ENCODE measurements at places on chromosomes 4 and X.

DNA sequence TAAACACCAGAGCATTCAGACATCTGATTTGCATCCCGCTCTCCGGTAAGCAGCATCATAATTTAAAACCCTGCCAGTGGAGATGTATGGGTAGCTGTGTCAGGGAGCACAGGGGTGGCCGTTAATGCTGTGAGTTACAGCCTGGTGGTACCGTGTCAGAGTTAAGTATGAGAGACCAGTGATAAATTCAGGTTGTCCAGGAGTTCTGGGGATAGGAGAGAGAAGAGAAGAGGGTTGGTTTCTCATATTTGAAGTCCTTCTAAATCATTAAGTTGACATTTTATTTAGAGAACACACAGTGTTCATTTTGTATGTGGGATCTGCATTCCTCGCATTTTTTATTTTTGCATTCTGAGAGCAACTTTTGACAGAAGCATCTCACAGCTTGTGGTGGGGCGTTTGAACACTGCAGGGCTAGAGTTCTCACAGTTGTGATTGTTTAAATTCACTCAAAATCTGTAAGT, 157.6 kb downstream of the DCLK2 start:
- DNase-seq: no peak

GRCh38 chrX:42432552-42432951, 345.4 kb downstream of the PPP1R2C start:
- DNase-seq: no peak

GRCh38 chrX:133789829-133790228, 195.6 kb downstream of the GPC3 start:
- no peak for DNase-seq

GRCh38 chr4:141686146-141686775, 49.9 kb downstream of the IL15 start:
- no peak for DNase-seq

DNA sequence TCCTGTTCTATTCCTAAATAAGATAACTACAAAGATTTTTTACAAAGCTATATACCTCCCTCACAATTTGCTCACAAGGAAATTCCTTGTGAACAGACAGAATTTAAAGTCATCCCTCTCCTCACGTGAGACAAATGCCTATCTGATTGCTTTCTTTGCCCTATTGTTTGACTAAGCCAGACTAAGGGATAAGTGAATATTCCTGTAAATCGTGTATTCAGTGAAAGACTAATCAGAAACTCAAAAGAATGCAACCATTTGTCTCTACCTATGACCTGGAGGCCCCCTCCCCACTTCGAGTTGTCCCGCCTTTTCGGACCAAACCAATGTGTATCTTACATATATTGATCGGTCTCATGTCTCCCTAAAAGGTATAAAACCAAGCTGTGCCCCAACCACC, 15.3 kb upstream of the ZBTB33 start:
- no peak for DNase-seq

- no peak for DNase-seq
Observed at GRCh38 chr4:89113415-89113814, 2.1 kb downstream of the TIGD2 start.

GRCh38 chr4:128951316-128951715, 141.8 kb downstream of the JADE1 start:
- no peak for DNase-seq

DNA sequence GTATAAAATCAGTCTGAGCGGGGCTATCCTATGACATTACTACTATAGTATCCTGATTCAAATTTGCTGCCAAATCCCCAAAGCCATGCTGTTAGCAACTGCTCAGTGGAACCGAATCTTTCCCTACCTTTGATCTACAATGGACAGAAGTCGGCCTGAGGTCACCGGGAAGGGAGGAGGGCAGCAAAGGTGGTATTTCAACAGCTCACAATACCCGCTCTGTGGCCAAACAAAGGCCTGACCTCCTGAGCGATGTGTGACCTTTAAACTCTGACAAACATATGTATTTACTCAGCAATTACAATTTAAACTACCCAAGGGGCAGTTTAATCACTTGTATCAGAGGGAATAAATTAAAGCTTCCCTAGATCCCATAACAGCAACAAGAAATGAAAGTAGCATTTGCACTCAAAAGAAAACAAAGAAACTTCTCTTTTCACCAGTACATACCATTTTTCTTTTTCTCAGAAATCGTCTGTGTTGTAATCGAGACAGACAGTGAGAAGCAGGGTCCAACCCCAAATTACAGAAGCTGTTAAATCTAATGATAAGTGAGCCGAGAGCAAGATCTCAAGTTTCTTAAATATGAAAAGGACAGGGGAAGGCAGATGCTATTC, 11.6 kb upstream of the TMEM128 start:
- no peak for DNase-seq

GRCh38 chr4:3331511-3332394, 38.9 kb downstream of the RGS12 start:
- DNase-seq: no peak

GRCh38 chr4:108536577-108536976, 83.8 kb upstream of the RPL34 start:
- no peak for DNase-seq

DNA sequence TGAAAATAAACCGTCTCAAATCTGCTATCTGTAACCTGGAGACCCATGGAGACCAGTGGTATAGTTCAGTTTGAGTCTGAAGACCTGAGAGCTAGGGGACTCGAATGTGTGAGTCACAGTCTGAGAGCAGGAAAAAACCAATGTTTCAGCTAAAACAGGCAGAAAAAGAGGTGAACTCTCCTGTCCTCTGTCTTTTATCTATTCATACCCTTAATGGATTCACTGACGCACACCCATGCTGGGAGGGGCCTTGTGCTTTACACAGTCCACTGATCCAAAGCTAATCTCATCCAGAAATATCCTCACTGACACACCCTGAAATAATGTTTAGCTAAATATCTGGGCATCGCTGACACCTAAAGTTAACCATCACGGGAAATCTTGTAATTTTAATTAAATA, 297.9 kb downstream of the GPM6A start:
- DNase-seq: no peak

DNA sequence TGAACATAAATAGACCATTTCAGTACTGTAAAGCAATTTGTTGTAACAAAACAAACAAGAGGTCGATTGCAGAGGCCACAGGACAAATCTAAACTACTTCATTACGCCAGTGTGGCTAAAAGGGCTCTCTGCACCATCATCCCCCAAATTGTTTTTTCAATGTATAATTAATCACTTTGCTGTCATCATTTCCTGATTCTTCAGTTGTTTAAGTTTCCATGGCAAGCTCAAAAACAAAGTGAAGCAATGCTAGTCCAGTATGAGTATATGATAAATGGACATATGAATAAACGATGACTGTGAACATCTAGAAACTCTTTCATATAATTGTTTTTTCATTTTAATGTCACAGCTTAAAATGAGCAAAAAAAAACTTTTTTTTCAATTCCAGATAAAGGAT, 235.4 kb upstream of the FGF13 start:
- DNase-seq: no peak

DNA sequence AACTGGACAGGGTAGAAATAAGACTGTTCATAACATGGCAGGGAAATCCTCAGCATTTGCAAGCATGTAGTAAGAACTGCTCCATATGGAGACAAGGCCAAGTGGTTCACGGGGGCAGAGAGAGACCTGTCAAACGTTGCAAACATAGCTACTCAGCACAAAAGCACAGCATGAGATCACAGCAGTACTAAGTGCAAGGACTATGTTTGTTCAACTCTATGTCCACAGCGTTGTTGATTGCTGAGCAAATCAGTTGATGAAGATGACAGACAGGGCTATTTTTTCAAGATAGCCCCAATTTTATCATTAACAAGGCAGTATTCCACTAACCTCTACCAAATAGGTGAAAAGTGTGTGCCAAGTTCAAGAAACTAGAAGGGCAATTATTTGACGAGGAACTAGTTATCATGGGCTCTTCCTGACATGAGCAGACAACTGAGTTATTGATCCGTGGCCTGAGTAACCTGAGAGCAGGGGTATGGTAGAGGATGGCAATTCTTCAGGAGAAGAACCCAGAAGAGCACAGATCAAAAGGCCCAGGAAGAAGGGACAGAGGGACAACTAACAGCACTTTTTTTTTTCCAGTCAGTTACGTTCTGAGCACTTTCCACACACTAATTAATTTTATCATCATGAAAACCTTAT, 57.4 kb downstream of the SPOCK3 start:
- DNase-seq: no peak
